Effector memory CD8-positive, alpha-beta T cell (primary cell): ENCODE measurements at places on chromosomes 4 and X.

DNA sequence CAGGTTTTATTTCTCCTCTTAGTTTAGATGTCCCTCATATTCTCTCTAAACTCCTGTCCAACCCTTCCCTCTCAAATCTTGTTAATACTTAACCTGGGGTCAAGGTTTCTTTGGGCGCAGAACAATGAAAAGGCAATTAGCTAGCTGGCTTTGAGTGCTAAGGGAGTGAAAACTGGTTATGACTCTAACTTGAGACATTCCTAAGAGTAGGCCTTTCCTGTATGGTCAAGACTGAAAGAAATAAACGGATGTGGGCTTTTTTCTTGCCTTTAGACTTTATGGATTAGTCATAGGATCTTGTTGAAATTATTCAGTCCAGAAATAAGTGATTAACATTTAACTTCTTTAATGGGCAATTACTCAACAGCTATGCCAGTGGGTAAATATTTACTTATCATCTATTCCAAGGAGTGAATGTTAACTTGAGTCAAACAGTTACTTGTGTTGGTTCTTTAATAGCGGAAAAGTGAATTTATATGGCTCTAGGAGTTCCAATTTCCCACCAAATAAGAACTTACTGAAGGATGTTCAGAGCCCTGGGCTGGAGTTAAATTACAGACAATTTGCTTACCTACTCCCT, 141.7 kb upstream of the SCML1 start:
- DNase-seq, result no peak

DNA sequence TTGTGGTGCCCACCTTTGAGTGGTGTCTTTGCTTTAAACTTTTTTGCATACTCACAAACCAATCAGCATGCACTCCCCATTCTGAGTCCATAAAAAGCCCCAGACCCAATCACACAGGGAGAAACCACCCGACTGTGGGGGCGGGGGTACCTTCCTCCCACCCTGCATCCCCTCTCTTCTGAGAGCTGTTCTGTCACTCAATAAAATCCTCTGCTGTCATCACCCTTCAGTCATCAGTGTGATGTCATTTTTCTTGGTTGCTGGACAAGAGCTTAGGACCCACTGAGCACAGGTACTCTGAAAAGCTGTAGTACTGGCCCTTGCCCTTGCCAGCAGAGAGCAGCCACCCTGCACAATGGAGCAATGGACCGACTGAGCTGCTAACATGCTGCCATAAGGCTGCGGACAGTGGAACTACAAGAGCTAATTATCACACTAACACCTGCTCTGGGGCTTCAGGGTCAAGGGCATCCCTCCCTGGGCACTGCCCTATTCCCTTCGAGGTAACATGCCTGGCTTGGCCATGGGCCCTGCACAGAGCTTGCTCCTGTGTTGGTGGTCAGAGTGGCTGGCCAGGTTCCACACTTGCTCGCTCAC, 62.9 kb upstream of the PGRMC2 start:
- no peak for DNase-seq

DNA sequence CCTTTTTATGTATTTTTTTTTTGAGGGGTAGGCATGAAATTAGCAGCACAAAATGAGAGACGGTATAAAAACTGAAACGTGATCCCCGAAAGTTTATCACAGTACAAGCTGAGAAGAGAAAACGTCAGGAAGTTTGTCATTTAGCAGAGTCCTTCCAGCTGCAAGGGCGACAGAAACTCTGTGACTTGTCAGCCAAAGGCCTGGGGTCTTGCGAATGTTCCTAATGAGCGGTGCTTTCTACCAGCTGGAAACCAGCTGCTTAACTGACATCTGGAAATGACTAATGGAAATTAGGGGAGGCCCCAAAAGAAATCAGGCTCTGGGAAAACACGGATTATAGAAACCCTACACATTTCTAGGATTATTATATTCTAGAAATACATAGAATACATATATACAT, 66.5 kb downstream of the CHRNA9 start:
- DNase-seq, result no peak

DNA sequence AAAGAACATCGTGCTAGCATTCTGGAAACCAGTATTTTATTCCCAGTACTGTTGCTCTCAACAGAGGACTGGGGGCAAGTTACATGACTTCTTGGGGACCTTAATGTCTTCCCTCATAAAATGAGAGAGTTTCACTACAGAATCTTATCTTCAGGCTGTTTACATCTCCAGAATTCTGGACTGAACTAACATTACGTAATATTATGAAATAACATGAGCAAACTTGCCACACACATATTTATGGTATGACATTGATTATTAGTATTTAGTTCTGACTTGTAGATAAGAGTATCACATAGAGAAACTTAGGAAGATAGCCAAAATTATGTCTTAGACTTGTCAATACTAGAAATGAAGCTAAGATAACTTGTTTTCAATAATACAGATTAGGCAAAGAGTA, 68.0 kb downstream of the NFKB1 start:
- no peak for DNase-seq

- no peak for DNase-seq
Measured at GRCh38 chrX:110125446-110126162, 122.7 kb downstream of the TMEM164 start.

DNA sequence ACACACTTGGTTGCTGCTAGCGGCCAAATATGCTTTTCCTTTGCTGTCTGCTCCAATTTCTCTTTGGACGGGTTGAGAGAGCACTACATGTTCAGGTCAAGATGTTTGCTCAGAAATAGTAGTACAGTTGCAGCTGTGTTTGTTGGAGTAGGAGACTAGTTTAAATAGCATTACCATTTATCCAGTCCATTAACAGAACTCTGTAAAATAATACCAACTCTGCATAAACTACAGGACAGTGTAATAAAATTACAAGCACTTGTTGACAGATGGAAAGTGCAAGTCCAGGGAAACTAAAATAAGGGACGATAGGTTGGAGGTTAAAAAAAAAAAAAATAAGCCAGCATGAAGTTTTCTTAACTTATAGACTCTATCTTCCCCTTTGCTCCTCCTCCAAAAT, 20.2 kb downstream of the SLIT2 start:
- no peak for DNase-seq

DNA sequence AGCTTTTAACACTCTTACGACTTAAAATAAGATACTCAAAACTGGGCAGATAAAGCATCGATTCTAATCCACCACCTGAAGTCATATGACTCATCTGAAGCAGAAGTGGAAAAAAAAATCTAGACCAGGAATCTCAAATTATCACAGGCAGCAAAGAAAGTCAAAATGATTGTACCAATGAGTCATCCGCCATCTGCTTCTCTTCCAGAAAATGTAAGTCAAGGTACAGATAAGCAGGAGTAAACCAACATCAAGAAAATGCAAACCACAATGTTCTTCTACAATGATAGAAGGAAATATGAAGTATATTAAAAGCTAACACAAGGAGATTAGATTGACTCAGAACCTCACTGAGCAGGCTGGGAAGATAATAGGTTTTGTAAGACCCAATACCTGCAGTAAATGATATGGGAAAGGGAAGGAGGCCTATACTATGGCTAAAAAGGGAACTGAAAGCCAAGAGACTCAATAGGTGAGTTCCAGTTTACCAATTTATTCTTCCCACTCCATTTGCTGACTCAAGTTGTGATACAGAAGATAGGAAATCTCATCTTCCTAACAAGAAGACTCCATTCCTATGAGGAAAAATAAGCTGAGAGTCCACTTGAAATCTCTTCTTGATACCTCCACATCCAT, 88.4 kb upstream of the TET2 start:
- no peak for DNase-seq

DNA sequence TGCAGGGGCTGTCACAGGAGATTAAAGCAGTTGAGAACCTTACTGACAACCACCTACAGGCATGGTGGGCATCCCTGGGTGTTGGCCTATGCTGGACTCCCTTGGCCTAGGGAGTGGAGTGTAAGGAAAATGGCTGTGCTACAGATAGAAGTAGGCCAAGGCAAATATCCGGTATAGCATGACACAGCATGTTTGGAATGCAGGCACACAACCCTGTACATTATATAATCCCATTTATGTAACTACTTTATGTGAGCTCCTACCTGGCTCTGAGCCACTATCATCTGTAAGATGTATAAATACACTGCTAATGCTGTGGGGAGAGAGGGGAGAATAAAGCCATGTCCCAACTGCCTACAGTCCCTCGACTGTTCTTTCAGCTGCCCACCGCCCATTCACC, 38.7 kb upstream of the KCTD8 start:
- no peak for DNase-seq

DNA sequence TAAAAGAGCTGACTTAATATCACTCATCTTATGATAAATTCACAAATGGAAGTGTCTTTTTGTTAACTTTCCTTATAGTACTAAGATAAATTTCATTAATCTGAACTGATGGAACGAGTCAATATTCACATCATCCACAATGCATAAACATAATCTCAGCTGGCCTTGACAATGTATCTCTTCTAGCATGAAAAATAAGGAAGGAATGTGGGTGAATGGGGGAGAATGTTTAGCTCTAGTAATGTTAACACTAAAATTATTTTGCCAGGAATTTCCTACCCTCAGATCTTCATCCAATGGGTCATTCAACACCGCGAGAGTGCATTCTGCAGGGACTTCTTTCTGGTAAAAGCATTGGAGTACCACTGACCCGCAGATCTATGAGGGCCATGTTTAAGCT, 15.8 kb downstream of the TRPC3 start:
- DNase-seq, result no peak

- DNase-seq, result no peak
Measured at GRCh38 chrX:14922437-14922836, 49.2 kb downstream of the MOSPD2 start.

DNA sequence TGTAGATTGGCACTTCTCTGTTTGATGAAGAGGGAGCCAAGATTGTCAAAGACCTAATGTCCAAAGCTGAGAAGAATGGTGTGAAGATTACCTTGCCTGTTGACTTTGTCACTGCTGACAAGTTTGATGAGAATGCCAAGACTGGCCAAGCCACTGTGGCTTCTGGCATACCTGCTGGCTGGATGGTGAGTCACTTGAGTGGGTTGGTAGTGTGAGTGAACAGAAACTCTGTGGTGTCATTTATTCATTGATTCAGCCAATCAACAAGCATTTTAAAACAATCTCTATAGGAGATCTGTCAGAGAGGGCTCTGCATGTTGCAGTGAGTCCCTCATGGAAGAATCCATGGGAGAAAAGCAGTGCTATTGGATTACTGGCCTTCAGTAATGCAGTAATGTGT, 16.3 kb downstream of the TAF9B start:
- no peak for DNase-seq

- DNase-seq, result no peak
Measured at GRCh38 chr4:25001509-25001908, 29.2 kb downstream of the LGI2 start.

DNA sequence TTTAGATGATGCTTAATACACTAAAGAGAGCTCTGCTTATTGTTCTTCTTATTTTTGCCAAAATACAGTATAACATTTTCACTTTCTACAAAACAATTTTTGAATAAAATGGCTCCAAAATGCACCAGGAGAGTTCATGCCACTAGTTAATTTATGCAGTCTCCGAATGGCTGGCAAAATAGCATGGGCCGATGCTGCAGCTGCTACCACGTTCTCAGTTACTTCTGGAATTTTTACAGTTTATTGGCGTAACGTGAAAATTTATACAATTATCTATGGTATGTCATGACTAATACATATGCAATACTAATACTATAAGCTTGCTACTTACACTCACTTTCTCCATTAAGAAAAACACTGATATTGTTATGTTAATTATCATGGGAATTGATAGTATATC, 16.5 kb downstream of the KLHL13 start:
- no peak for DNase-seq
